Skeletal muscle tissue (tissue), 5 donors: ENCODE measurements at places on chromosomes 3 and 15. TPM values are rescaled to one million over a fixed set of nuclear protein-coding genes. Genes with fewer than 3 reads are reported as not detected.

Gene TGM5
- not detected for total RNA-seq

Gene LDHAL6B
- total RNA-seq: not detected

Gene FGF12
- total RNA-seq: 2.1 TPM

Gene SAXO2
- 0.52 TPM for total RNA-seq

Gene POC1A
- total RNA-seq: 2.6 TPM
